Substantia nigra (tissue), 51 donors: ENCODE measurements at places on chromosomes 7 and 10.

DNA sequence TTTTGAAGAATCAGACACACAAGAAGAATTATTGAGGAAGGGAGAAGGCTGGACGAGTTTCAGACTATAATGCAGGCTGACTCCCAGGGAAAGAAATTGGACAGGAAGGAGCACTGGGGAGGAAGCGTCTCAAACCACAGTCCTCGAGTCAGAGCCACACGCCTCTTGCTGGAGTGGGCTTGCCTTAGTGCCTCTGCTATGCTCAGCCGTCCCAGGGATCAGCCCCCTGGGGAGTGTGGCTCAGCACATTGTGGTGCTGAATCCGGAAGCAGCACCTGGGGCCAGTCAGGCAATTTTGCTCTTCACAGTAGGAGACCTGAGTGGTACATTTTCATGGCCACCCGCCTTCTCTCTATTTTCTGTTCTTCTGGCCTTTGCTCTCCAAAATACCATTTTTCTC, 67.4 kb upstream of the SLC35G1 start:
- no peak for DNase-seq

DNA sequence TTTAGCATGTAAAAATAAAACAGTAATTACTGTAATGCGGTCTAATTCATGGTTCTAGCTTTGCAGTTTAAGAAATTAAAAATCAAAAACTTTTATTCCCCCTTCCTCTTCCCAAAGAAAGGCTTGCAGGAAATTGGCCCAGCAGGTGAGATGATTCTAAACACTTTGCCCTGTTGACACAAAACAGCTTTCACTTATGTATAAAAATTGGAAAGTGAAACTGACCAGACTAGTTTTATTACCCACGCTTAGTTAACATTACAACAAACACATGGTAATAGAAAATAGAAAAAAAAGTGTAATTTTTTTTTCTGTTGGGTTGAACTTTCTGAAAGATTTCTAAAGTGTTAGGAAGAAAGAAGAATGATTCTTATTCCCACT, 1.2 kb upstream of the CCDC6 start:
- DNase-seq = no peak

DNA sequence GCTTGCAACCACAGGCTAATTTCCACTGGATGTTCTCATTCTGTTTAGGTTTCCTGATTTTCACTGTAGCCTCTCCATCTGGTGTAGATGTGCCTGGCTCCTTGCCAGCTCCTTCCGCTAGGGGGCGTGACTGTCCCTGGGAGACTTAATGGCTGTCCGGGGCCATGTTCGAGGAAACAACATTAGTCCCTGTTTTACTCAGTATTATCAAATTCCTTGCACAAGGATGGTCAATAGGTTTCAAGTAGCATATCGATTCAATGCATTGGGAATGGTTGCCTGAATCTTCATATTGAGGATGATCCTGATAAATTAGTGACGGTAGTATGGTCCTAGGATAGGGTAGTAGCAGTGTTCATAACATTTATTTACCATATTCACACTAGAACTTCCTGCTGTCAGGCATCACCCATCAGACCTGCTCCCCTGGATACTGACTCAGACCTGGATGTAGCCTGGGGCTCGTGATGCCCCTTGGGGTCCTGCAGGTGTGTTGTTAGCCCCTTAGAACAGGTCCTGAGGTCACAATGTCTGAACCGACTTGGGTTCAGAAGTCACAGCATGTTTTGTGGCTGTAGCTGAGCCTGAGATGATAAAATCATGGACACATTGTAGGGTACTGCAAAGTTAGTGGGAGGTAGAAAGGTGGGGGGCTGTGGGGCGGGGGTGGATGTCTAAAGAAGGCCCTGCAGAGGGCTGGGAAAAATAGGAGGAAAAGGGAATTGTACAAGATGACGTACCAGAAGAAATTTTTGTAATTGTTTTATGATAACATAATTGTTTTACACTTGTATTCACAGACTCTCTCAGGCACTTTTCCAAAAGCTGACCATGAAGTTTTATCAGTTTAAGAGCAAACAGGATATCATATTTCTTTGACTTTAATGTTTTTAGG, 8.9 kb upstream of the EXOC6 start:
- no peak for DNase-seq

GRCh38 chr10:33862536-33863105, 528.2 kb upstream of the NRP1 start:
- DNase-seq = no peak

- DNase-seq = no peak
These were observed 24.9 kb upstream of the NPS start for GRCh38 chr10:127524229-127524628.

DNA sequence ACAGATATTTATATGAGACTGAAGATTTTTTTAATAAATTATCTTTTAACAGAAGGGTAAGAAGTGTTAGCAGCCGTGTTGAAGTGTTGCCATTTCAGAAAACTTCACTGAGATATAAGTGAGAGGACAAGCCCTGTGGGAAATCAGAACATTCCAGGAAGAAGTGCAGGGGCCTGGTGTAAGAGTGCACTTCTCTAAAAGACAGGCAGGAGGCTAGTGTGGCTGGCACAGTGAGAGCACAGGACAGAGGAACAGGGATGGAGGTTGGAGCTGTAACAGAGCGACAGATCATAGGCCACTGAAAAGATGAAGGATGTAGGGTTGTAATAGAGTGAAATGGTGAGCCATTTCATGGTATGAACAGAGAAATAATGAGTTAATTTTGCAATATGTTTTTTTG, 608.9 kb downstream of the SORCS1 start:
- no peak for DNase-seq

DNA sequence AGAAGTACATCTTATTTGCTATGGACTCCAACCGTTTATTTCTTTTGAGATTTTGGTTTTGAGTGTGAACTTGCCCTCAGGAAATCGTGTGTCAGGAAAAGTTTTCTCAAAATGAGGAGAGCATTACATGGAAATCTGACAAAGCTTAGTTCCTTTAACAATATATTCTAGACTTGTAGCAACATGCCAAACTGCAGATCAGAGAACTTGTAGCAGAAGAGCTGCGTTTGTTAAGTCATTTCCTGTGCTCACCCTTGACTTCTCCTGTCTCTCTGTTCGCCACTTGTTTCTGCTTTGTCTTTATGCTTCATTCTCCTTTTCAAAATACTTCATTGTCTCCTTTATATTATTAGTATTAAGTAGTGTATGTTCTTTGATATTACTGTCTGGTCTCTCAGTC, 116.6 kb upstream of the FOXP2 start:
- no peak for DNase-seq

- no peak for DNase-seq
These were observed 28.9 kb downstream of the MAD1L1 start for GRCh38 chr7:2203766-2204300.

DNA sequence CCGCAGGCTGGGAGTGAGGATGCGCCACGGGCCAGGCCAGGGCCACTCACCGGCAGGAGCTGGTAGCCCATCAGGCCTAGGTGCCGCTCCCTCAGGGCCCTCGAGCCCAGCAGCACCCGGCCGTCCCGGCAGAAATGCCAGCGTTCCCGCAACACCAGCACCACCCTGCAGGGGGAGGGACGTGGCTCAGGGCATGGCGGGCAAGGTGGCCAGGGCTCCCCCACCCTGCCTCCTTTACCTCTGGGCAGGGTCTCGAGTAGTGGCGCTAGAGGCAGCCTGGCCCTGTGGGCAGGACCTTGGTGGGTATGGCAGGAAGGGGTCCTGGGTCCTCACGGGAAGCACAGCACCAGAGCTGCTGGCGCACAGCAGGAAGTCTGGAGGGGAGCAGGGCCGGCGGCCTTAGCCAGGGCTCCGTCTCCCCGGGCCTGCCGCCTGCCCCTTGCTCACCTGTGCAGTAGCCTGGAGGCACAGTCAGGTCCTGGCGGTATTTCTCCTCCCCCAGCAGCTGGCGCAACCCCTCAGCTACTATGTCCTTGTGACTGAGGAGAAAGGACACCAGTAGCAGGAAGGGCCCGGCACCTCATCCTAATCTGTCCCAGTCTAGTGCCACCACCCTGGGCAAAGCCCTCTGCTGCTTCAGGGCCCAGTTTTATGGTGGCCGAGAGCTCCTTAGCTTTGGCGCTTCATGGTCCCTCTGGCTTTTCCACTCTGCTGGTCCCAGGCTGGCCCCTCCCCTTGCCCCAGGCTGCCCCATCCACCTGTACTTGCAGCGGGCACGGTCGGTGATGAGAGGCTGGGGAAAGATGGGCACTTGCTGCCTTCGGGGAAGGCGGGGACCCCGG, 3.5 kb downstream of the FASTK start:
- no peak for DNase-seq

DNA sequence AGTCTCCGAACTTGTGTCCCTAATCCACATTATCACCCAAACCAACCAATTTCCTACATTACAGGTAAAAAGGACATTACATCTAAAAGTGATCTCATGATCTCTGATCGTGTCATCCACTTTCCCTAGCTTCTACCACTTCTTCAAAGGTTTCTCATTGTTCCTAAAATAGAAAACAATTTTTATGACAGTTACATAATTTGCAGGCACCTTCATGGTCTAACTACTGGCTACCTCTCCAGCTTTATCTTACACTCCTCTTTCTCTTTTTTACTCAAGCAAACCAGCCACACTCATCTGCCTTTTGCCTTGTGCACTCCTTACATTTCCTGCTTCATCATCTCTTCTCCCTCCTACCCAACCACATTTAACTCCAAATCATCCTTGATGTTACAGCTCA, 886.7 kb upstream of the SORCS1 start:
- no peak for DNase-seq

DNA sequence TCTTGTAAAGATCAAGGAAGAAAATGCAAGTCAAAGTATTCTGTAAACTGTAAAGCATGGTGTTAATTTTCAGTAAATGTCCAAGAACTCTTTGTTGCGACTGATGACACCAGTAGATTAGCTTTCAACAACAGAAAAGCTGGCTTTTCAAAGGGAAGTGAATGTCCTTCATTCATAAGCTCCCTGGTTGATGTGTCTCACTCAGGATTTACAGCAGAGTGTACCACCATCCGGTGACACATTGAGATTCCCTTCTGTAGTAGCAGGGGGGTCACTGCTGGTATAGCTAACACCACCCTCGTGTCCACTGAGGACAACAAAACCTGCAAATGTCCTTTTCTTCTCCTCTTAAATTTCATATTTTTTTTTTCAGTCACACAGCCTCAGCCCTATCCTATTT, 253.4 kb downstream of the SORCS1 start:
- no peak for DNase-seq

- no peak for DNase-seq
These were observed 19.1 kb downstream of the TRUB1 start for GRCh38 chr10:114957122-114957521.

DNA sequence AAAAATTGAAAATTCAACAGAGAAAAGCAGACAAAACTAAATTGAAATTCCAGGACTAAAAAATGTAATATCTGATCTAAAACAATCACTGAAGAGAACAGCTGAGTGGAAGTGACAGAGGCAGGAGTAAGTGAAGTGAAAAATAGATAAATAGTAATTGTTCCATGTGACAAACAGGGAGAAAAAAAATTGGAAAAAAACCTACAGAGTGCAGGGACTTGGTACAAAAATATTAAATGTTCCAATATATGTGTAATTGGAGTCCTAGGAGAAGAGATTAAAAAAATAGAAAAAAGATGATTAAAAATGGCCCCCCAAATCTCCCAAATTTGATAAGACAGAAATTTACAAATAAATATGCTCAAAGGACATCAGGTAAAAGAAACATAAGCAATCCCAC, 63.4 kb upstream of the NAMPT start:
- DNase-seq = no peak

GRCh38 chr7:111356941-111357340, 205.4 kb downstream of the IMMP2L start:
- no peak for DNase-seq
